ENCODE measurements at places on chromosomes 7 and 10.

- DNase-seq, result peak; percentile 21
Observed at GRCh38 chr10:128927497-128928161, 539.4 kb upstream of the MGMT start.

DNA sequence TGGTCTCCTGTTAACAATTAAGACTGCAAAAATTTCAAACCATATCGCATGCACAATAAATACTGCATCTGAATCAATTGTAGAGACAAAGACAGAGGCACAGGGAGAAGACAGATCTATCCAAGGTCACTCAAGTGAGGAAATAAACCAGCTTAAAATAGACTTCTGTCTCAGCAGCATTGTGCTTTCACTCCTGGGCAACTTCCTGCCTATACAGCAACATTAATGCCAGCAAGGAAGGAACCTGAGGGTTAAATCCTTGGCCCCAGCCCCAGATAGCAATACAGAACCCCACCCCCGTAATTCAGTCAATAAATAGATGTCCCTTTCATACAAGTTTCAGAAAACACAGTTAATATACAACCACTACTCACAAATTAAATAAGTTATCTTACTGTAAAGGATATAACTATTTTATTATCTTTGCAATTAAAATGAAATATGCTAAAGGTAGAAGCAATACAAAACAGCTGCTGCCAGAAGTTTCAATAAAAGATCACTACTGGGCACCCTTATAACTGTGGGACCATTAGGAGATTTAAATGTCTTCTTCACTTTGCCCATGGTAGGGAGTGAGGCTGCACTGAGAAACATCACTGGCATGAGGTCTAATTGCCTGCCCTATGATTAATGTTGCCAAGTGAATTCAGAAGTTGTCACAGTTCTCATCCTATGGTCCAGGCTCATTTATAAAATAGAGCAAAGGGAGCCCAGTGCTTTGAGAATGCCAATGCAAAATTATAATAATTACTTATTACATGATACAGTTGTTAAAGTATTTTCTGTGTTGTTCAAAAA is 49.4 kb downstream of the CAV1 start:
- no peak for DNase-seq

DNA sequence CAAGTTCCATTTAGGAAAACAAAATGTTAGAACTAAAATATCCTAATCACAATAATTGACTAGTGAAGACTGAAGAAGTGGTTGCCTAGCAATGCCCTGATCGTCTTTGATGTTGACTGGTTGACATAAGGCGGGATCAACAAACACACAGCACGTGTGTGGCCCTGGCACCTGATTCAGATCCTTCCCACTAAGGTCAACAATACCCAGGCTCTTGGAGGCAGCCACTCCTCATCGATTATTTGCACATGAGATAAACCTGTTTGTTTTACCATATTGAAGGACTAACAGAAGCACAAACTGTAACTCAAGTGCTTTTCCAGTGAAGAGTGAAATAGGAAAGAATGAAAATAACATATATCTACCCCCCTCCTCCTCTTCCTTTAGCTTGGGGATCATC is 15.6 kb downstream of the FANK1 start:
- DNase-seq, result no peak

DNA sequence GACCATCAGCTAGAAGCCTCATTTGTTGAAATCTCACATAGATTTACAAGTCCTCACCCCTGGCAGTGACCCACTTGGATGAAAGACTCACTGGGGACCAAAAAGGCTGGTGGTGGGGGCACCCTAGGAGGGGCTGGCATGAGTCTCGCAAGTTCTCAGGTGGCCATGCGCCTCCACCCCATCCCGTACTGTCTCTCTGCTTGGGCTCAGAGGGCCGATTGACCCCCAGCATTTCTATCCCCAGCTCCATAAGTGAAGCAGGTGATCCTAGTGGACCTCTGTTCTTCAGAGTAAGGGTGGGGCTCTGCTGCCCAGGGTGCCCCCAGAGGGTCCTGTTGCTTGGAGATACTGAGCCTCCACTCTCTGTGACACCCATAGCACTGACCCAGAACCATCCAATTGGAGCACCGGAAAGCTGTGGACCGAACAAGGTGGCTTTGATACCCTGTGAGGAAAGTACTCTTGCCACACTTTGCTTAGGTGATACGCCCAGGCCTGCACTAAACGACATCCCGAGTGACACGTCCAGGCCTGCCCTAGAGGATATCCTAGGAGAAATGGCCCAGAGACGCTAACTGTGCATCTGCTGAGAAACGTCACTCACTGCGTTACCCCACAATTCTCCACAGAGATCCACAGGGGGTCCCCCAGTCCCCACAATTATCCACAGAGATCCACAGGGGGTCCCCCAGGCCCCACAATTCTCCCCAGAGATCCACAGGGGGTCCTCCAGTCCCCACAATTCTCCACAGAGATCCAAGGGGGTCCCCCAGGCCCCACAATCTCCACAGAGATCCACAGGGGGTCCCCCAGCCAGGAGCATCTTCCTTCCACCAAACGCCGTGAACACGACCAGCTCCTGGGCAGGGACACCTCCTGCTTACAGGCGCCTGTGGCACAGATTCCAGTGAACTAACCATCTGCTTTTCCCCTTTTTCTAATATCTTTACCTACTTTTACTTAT is 262.9 kb downstream of the PTPRN2 start:
- DNase-seq, result no peak

- no peak for DNase-seq
Observed at GRCh38 chr10:71459513-71459912, 62.8 kb downstream of the CDH23 start.

DNA sequence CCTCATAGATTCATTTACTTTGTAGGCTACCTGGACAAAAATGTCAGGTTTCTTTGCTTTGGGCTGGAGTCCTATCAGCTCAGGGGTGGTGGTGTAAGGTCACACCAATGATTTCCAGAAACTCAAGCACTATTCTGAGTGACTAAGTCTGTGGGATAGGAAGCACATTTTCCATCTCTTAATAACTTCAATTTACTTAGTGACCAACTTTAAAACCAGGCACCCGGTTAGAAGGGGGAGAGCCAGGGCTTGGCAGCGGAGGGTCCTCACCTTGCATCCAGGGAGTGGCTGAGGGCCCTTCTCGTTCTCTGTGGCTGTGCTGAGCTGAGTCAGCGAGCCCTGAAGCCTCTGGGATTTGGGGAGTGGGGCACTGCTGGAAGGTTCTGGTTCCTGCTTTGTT is 6.7 kb downstream of the CHST3 start:
- DNase-seq, result no peak

DNA sequence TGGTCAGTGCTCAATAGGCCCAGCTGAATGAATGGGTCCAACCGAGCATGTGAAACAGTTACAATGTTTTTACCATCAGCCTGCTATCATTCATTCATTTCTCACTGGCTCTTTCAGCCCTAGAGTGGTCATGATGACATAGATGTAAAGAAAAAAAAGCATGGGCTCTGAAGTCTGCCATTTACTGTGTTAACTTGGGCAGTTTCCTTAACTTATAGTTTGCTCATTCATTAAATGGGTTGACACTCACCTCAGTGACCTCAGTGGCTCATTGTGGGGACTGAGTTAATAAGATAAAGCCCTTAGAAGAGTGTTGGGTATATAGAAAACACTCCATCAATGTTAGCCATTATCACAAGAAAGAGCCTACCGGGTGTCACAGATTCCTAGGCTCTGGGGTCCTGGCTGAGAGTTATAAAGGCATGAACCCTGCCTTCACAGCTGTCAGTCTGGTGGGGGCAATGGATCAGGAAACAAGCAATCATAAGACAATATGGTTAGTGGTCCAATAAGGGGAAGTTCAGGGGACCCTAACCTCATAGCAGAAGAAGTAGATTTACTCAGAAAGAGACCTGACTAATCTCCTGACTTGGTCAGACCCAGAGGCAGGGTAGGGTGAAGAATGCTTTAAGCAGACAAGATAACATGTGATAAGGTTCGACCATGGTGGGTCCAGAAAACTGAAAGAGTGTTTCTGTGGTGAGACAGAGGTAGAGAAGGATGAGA is 29.7 kb upstream of the GPAM start:
- DNase-seq, result no peak

DNA sequence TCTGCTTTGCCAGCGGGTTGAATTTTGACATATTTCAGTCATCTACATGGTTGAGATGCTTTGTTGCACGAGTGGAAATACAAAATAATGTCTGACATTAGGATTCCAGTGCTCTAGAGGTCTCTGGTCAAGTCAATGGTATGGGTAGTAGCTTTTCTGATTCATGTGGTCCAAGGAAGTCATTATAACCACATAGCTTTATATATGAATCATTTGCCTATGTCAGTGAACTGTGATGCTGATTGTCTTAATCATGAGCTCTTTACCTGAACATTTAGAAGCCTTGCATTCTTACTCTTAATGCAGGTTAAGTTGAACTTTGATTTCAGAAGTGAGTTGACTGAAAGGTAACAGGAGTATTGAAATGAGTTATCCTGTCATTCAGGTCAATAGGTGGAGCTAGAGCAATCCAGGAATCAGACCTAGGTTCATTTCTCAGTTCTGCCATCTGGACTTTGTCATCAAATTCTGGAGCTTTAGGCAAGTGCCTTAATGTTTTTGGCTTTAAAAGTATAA is 3.3 kb downstream of the MAPK8 start:
- no peak for DNase-seq

- DNase-seq, result no peak
Observed at GRCh38 chr7:55022002-55022985, 3.5 kb downstream of the EGFR start.

GRCh38 chr7:149381245-149381644 is 79.6 kb downstream of the ZNF777 start:
- DNase-seq, result no peak

GRCh38 chr10:80261316-80262030 is 28.0 kb downstream of the MAT1A start:
- no peak for DNase-seq

DNA sequence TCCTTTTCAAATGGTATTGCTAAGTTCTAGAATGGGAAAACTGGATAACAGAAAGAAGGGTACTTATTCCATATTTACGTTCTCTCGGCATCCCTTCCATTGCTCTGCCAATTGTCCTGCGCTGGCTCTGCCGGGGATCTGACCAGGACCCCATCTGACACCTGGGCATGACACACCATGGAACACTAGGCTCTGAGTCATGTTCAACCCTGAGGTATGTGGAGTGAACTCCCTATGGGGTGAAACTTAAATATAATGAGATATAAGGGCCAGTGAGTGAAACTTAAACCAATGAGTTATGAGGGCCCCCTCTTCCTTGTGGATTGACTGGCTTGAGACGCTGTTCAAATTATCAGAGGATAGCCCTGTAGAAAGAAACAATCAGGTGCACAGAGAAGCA is 55.1 kb upstream of the ZEB1 start:
- DNase-seq, result no peak

DNA sequence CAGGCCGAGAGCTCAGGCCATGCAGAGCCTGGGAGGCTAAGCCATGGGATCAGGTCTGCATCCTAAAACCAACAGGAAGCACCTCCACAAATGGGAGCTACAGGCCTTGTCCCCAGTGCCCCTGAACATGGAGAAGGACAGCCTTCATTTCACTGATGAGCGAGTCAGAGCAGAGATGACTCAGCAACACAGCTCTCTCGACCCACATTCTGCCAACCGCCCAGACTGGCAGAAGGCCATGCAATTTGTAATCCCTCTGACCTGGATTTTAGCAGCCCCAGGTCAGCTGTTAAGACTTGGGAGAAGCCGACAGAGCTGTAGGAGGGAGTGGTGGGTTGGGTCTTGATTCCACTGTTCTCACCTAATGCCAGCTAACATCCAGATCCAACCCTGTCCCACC is 25.5 kb downstream of the VOPP1 start:
- DNase-seq, result peak; percentile 78

GRCh38 chr10:44422153-44422552 is 37.3 kb upstream of the CXCL12 start:
- DNase-seq, result no peak

- peak; percentile 87 for DNase-seq
Observed at GRCh38 chr10:97539523-97540200, 32.9 kb upstream of the ANKRD2 start.

- no peak for DNase-seq
Observed at GRCh38 chr7:113831556-113831955, 87.3 kb downstream of the PPP1R3A start.

- DNase-seq, result no peak
Observed at GRCh38 chr7:155244675-155245074, 53.0 kb upstream of the INSIG1 start.

DNA sequence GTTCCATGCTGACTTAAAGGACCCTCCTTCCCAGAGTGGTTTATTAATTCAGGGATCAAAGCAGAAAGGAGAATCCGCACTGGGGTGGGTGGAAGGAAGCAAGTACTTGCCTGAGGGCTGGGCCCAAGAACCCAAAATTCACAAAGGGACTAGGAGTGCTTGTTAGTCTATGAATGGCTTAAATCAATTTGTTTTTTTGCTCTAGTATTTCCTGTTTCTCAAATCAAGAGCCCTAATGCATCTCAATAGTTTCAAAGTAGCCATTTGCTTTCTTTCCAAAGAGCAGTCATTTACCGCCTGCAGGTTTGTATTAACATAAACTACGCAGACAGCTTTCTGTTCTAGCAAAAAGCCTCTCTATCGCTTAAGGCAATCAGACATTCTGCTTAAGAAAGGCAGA is 44.2 kb upstream of the SLC35G1 start:
- DNase-seq, result no peak

- DNase-seq, result peak; percentile 14
Observed at GRCh38 chr7:157568770-157569584, 232.2 kb downstream of the DNAJB6 start.

DNA sequence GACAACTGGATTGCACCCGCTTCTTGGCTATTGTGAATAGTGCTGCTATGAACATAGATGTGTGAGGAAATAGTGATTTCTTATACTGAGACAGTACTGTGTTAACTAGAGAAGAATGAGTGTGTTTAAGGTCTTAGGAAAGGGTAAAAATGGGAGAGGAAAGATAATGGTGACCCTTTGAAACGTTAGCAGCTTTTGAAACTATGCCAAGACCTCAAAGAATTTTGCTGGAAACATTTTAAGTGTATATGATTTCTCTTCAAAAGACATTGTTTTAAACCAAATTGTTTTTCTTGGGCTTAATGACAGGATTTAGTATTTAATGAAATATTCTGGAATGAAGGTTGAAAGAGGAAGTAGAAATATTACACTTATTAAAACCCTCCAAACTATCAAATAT is 100.8 kb upstream of the ARHGAP21 start:
- no peak for DNase-seq

Data from fibroblast of the conjunctiva (primary cell).